Naive thymus-derived CD8-positive, alpha-beta T cell (primary cell): ENCODE measurements at places on chromosomes 1 and 21. TPM values are rescaled to one million over a fixed set of nuclear protein-coding genes. Genes with fewer than 3 reads are reported as not detected.

Gene STPG1
- 5.9 TPM for total RNA-seq

Gene HMCN1
- total RNA-seq = 0.26 TPM

Gene ELF3
- 2.0 TPM for total RNA-seq

Gene ROR1
- total RNA-seq = 0.80 TPM

Gene C8A
- total RNA-seq = not detected

GRCh38 chr1:27487966-27488884, 1.7 kb downstream of the WASF2 start:
- H3K4me3 ChIP-seq = peak overlapping the region; percentile 99
- H3K36me3 ChIP-seq = no peaks in the 10 kb centered on the region
- no peak for DNase-seq
- peak overlapping the region; percentile 90 for H3K27ac ChIP-seq
- peaks cover 52% of the 10 kb centered on the region for H3K4me1 ChIP-seq
- no peaks in the 10 kb centered on the region for H3K27me3 ChIP-seq

- no peak overlapping the region for H3K4me3 ChIP-seq
- no peak overlapping the region for H3K27ac ChIP-seq
- no peaks in the 10 kb centered on the region for H3K27me3 ChIP-seq
- peaks cover 3% of the 10 kb centered on the region for H3K36me3 ChIP-seq
- H3K4me1 ChIP-seq = no peaks in the 10 kb centered on the region
- no peak for DNase-seq
Observed at GRCh38 chr1:183831311-183831710, 26.4 kb downstream of the RGL1 start.

- H3K4me3 ChIP-seq = peak overlapping the region; percentile 100
- H3K27me3 ChIP-seq = no peaks in the 10 kb centered on the region
- H3K36me3 ChIP-seq = peaks cover 3% of the 10 kb centered on the region
- H3K4me1 ChIP-seq = peaks cover 59% of the 10 kb centered on the region
Observed at GRCh38 chr1:46341222-46342083, 846 bp downstream of the NSUN4 start.

DNA sequence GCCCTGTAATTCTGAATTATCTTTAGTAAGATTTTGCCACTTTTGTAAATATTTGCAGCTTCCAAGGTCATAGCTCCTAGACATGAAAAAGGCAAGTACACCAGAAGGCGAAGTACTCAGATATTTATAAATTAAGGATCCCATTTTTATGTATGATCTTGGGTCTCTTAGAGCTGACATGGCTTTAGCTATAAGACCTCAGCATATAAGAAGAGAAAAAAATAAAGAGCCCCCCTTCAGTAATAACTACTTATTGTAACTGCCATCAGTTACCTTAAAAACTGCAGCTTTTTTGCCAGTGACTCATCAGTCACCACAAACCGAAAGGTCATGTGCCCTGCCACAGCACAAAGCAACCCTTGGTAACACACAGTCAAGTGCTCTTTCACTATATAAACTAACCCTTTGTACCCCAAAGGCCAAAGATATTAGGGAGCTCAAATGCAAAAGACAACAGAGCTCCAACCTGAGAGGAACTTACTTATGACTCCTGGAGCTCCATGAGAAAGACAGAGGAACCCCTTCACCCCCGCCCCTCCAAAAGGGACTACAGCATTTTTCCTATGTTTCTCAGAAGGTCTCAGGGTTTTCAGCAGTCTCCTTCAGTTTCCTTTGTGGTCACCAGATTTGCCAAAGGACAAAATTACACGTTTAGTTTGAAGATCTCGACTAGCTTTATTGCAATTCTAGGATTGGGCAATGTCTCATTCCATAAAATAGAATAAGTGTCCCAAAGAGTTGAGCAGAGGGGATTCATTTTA, 219.8 kb upstream of the DUSP10 start:
- H3K4me3 ChIP-seq = no peak overlapping the region
- peaks cover 10% of the 10 kb centered on the region for H3K4me1 ChIP-seq
- H3K36me3 ChIP-seq = no peaks in the 10 kb centered on the region
- H3K27me3 ChIP-seq = no peaks in the 10 kb centered on the region
- no peak overlapping the region for H3K27ac ChIP-seq

GRCh38 chr1:116794804-116795481, 40.7 kb downstream of the CD2 start:
- no peak overlapping the region for H3K4me3 ChIP-seq
- H3K36me3 ChIP-seq = no peaks in the 10 kb centered on the region
- no peaks in the 10 kb centered on the region for H3K27me3 ChIP-seq
- H3K27ac ChIP-seq = peak overlapping the region; percentile 33

GRCh38 chr21:41597811-41598231, 89.9 kb upstream of the TMPRSS2 start:
- H3K4me3 ChIP-seq = no peak overlapping the region
- no peaks in the 10 kb centered on the region for H3K4me1 ChIP-seq
- no peak overlapping the region for H3K27ac ChIP-seq
- DNase-seq = no peak
- H3K27me3 ChIP-seq = peaks cover 5% of the 10 kb centered on the region

DNA sequence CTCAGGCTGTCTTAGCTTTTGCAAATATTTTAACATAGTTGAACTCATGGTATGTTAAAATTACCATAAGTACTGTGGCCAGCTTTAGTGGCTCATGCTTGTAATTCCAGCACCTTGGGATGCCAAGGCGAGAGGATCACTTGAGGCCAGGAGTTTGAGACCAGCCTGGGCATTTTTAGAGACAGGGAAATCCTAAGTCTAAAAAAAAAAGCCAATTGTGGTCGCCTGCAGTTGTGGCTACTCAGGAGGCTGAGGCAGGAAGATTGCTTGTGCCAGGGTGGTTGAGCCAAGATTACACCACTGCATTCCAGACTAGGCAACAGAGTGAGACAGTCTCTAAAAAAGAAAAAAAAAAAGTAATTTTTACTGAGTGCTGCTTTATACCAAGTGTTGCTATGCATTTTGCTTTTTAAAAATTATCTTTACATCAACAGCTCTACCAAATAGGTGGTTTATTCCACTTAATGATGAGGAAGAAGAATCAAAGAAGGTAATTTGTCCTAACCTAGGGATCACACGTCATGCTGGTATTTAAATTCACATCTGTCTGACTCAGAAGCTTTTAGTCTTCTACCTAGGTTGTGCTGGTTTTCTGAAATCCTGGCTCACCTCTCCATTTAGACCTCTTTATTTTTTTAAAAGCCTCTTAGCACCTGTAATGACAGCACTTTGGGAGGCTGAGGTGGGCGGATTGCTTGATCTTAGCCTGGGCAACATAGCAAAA, 16.8 kb downstream of the PPP1R12B start:
- DNase-seq = no peak
- H3K27ac ChIP-seq = no peak overlapping the region
- no peaks in the 10 kb centered on the region for H3K4me1 ChIP-seq
- H3K27me3 ChIP-seq = no peaks in the 10 kb centered on the region

DNA sequence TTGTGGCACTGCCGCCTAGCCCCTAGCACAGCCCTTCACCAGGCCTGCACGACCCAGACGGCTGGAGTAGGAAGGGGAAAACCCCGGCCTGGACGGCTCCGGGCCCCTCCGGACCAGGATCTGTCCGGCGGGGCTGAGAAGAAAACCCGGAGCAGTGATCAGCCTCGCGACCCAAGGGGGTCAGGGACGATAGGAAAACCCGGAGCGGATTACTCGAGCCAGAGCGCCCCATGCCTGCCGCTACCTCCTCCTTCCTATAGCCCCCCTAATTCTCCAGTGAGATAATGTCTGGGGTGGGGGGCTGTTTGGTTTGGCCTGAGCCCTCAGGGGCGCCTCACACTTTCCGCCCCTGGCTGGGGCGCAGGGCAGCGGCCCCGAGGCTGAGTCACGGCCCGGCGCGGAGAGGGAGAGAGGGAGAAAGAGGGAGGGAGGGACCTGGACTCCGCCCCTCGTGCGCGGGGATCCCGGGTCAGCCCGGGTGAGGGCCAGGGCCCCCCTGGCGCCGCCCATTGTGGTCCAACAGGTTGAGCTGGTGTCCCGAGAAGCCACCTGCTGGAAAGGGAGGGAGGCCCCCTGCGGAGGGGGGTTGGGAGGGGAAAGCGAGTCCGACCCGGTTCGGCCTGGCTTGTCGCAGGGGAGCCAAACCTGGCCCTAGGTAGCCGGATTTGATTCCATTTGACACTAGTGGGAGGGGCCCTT, 1.7 kb upstream of the ZBTB7B start:
- H3K4me3 ChIP-seq = peak overlapping the region; percentile 84
- H3K4me1 ChIP-seq = peaks cover 25% of the 10 kb centered on the region

GRCh38 chr1:237041795-237042525, at the start of gene RYR2:
Gene RYR2, plus strand, starts transcription at chr1:237042184. Its CDS starts 338 bp downstream, at chr1:237042522.
- peak within 1 kb of the TSS; percentile 66 for H3K4me3 ChIP-seq
- peaks cover 5% of the 10 kb centered on the region for H3K36me3 ChIP-seq
- H3K27ac ChIP-seq = no peak within 1 kb of the TSS
- H3K27me3 ChIP-seq = peaks cover 40% of the 10 kb centered on the region
- no peak for DNase-seq

- DNase-seq = no peak
- no peaks in the 10 kb centered on the region for H3K36me3 ChIP-seq
- no peak overlapping the region for H3K27ac ChIP-seq
- no peaks in the 10 kb centered on the region for H3K4me1 ChIP-seq
- H3K4me3 ChIP-seq = no peak overlapping the region
Observed at GRCh38 chr1:184825571-184825970, 70.9 kb upstream of the EDEM3 start.
